ACHN (cell line): ENCODE measurements at places on chromosomes 11 and 22.

- DNase-seq, result peak; percentile 72
These were observed 4.2 kb downstream of the LGR4 start for GRCh38 chr11:27468209-27468994.

DNA sequence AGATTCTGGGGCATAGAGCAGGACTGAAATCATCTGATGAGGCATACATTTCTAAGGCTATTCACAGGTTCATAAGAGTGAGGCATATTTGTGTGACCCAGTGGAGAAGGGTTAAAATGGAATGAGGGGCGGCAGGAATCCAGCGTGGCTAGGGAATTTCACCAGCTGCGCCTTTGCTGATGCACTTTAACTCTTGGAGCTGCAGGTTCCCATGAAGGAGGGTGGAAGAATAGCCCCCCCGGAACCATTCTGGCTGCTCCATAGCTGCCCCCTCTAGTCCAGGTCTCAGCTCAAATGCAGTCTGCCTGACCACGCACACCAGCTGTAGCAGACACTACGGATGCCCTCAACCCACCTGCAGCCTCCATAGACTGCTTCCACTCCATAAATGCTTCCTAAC is 31.5 kb downstream of the TENM4 start:
- DNase-seq, result no peak

GRCh38 chr11:126892756-126893155 is 107.8 kb downstream of the KIRREL3 start:
- DNase-seq, result no peak

- DNase-seq, result no peak
These were observed 2.2 kb upstream of the SCGB1A1 start for GRCh38 chr11:62416596-62416995.

DNA sequence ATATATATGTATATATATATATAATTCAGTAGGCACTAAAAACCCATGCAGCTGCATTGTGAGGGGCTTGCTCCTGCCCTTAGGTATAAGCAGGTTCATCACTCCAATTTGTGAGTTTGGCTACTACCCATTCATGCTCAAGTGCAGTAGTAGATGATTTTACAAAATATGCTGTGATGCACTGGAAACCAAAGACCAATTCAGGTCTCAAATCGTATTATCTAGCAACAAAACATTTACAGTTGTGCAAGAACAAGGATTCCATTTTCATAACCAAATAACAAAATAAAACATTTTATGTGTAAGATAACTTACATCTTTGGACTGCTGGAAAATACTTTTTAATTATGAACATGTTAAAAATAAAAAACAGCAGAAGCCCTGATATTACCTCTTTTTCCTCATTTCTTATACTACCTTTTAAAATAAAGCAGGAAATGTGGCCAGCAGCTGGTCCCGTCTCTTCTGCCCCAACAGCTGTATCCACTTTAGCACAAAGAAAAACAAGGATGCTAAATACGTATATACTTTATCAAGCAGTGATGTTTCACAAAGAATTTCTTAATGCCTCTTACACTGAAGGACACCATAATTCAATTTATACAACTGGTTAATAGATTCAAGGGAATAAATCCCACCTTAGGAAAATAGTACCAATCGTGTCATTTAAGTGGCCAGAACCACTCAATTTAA is 2.8 kb downstream of the CREBZF start:
- no peak for DNase-seq
